ENCODE measurements at places on chromosomes 3 and 15.

GRCh38 chr3:18114894-18115293 lies 310.2 kb downstream of the SATB1 start:
- DNase-seq, result no peak

DNA sequence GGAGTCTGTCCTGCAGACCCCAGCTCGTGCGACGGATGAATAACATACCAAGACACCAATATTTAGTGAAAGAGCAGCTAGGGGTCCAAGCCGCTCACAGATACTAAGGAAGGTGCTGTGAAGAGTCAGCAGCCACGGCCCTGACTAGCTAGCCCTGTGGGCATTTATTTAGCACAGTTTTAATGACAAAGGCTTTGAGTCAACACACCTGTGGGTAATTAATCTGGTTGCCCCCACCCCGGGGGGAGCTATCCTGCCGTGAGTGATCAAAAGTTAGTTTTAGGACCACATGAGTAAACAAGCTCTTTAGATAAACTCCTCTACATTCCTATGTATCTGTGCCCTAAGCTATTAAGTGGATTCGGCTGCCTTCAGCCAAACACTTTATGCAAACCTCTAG lies 18.7 kb downstream of the CAPN3 start:
- DNase-seq, result no peak

DNA sequence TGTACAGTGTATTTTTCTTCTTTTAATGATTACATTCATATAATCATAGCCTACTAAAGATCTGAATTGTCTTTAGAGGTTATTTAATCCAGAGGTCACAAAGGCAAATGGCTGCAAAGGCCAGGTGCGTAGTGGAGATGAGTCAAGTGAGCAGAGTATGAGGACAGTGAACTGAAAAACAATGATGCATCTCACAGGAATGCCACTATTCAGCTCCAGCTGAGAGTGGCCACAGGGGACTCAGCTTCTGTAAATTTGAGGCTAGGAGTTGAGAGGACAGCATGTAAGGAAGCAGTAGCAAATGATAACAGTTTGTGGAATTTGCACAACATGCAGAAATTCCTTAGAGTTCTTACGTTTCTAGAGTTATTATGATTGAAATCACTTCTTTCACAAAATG lies 50.4 kb downstream of the COL6A5 start:
- no peak for DNase-seq

- DNase-seq, result no peak
Observed at GRCh38 chr3:196181127-196181546, 30.1 kb downstream of the ZDHHC19 start.

- no peak for DNase-seq
Observed at GRCh38 chr3:157170861-157171260, 10.9 kb upstream of the CCNL1 start.

DNA sequence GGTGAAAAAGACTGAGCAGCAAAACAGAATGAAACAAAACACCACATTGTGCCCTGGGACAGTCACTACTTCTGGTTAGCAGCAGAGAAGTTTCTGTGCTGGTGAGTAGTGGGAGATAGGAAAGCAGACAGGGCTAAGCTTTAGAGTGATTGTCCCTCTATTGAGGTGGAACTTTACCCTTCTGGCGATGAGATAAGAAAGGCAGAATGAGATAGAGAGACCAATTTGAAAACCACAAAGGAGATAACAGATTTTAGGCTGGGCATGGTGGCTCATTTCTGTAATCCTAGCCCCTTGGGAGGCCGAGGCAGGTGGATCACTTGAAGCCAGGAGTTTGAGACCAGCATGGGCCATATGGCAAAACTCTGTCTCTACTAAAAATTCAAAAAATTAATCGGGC lies 208.5 kb downstream of the TBL1XR1 start:
- DNase-seq, result no peak

DNA sequence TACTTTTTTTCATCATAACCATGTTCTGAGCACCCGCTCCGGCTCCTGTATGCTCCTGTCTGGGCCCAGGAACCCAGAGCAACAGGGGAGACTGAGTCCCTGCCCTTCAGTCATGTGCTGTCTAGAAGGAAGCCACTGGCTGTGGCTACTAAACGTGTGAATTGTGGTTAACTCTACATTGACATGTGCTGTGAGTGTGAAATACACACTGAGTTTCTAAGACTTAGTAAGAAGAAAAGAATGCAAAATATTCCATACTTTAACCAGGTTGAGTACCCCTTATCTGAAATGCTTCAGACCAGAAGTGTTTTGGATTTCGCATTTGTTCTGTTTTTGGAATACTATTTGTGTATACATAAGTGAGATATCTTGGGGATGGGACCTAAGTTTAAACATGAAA lies 42.8 kb upstream of the CGNL1 start:
- DNase-seq, result no peak

DNA sequence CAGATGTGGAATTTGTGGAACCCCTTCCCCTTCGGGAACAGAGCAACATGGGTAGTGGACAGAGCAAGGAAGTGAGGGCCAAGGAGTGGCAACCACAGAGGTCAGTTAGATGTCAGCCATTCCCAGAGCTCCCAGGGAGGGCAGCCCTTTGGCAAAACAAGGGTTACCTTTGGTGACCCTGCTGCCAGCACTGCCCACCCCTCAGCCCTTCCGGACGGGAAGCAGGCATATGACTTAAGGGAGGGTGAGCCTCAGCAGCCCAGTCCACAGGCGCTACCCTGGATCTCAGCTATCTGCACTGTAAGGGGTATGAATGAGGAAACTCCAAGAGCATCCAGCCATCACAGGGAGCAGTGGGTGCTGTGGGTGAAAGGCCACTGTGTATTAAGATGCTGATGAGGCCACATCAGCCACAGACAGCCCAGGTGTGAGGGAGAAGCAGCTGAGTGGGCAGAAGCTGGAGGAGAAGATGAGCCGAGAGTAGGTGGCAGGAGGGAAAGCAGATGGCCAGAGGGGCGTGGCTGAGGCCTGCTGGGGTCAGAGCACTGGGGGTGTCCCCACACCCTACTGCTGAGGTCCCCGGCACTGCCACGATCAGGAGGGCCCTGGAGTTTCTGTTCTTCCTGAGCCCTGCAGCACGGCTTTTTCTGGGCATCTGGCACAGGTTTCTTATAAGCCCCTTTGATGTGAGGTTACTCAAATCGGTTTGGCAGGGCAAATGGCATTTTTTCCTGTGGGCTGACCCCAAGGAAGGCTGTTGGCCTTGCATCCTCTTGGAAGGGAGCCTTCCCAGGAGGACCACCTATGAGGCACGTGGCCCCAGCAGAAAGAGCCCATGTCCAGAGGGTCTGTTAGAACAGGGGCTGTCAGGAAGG lies 6.2 kb downstream of the PLA2G4D start:
- no peak for DNase-seq

- DNase-seq, result no peak
Observed at GRCh38 chr15:72535911-72536310, 61.8 kb downstream of the ARIH1 start.

DNA sequence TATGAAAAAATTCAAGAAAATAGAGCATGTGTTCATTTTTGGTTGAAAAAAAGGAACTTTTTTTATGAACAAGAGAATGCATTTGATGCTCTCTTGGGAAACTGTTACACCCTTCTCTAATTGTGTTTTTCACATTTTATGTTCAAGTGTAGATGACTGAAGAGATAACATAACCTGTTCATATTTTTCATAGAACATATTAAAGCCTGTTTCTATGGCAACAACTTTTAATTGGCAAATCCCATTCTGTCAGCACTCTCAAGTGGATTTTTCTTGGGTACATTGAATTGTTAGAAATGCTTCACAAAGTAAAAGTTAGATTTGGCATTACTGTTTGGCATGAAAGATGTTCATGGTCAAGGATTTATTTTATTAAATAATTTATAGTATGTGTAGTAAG lies 117.5 kb downstream of the MBNL1 start:
- no peak for DNase-seq

GRCh38 chr15:95162967-95163531 lies 931.7 kb downstream of the MCTP2 start:
- no peak for DNase-seq
